ENCODE measurements at places on chromosomes 11 and 22.

DNA sequence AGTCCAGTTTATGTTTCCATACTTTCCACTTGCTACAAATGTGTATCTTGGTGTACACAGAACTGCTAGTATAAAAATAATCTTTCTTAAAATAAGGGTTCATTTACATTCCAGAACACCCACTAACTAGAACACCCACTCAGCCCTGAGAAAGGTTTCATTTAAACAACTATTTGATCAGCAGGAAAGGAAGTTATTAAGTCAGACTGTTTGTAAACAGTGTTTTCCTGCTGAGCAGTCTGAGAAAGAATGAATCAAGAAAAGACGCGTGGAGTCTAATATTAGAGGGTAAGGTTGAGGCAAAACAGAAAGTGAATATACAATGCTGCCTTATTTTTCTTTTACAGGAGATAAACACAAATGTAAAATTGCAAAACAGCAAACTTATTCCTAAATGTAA is 32.7 kb downstream of the NARS2 start:
- no peak for DNase-seq

- DNase-seq, result no peak
These were observed 535.8 kb downstream of the TBC1D22A start for GRCh38 chr22:47298017-47298785.

DNA sequence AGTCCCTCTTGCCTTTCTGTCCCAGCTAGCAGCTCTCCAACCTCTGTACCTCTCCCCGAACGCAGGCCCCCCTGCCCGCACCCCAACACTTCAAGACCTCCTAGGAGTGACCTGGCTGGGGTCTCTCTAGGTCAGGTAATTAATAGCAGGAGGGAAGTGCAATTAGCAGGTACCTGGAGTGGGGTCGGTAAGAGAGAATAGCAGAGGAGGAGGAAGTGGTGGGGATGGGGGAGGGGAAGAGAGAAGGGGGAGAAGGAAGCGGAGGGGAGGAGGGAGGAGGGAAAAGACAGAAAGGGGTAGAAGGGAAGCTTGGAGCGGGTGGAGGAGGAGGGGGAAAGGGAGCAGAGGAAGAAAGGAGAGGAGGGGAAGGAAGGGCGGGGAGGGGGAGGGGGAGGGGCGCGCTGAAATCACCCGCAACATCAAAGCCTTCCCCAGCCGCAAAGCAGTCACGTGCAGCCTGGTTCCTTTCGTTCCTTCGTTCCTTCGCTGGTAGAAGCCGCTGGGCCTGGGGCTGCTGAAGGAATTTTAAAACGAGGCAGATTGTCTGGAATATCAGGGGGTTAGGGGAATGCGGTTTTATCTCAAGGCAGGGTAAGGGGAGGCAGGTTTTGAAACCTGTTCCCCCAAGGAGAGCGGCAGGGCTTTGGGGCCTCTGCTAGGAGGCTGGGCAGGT is 29.3 kb upstream of the TCF20 start:
- DNase-seq, result no peak

DNA sequence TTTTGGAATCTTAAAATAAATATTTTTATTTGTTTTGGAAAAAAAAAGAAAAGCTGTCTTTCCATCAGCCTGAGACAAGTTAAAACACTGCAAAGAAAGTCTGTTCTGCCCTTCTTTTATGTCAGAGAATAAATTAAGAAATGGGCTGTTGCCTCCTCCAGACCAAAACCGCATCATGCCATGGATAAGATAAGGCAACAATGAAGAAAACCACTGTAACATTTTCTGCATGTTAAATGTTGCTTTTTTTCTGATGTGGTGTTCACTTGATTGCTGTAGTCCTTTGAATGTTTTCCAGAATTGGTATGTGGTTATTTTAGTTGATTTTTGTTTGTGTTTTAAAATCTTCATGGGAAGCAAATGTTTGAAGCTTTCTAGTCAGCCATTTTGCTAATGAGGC is 319.2 kb upstream of the CNTN5 start:
- no peak for DNase-seq

DNA sequence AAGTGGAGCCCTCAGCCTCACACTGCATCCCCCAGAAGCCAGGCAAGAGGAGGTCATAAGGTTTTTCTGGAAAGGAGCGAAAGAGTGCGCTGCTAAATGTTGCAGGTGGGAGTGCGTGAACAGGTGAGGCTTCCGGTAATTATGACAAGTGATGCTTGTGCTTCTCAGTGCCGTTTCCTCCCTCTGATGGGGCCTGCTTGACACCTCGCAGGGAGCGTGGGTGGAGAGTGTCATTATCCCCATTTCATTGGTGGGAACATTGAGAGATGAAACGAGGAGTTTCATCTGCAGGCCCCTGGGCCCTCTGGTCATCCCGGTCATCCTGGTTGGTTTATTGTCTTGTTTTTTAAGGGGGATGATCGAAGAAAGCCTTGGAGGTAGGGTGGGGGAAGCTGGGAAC is 57.5 kb downstream of the BCR start:
- DNase-seq, result no peak

- no peak for DNase-seq
These were observed 207.0 kb downstream of the DDX10 start for GRCh38 chr11:108871867-108872266.

GRCh38 chr11:44729063-44729462 is 2.3 kb downstream of the TSPAN18 start:
- DNase-seq, result no peak

DNA sequence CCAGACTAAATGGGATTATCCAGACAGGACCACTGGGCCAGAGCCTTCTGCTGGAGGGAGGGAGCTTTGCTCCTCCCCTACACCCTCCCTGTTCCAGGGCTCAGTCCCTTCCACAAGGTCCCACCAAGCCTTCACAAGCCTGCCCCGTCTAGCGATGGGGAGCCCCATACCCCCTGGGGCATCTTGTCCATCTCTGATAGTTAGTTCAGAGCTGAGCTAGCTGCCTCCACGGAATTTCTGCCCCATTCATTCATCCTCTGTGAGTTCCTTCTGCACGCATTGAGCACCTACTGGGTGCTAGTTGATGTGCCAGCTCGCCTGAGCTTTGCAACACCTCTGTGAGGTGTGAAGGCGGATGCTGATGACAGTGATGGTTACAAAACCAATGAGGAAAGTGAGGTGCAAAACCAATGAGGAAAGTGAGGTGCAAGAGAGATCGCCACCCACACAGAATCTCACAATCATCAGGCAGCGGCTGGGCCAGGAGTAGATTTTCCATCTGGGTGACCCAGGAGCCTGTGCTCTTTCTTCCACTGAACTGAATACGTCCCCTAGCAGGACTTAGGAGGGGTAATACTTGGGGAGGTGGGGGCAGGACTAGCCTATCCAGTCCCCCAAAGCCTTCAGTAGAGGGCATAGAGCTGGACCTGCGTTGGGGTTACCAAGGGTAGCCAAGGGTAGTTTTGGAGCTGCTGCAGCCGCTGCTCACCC is 21.5 kb upstream of the CBX7 start:
- DNase-seq, result no peak

DNA sequence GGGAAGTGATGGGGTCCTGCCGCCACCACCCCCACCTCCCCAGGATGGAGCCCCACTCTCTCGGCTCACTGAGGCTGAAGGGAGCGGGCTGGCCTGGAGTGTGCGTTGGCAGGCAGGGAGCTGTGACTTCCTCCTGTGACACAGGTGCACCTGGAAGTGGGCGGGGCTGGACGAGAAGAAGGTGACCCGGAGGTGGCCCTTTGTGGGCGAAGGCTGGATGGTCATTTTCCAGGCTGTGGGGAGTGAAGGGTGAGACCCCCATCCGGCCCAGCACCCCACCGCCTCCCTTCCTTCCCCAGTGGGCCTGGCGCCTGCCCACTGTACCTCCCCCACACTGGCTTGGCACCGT is 15.3 kb downstream of the IL17REL start:
- no peak for DNase-seq

DNA sequence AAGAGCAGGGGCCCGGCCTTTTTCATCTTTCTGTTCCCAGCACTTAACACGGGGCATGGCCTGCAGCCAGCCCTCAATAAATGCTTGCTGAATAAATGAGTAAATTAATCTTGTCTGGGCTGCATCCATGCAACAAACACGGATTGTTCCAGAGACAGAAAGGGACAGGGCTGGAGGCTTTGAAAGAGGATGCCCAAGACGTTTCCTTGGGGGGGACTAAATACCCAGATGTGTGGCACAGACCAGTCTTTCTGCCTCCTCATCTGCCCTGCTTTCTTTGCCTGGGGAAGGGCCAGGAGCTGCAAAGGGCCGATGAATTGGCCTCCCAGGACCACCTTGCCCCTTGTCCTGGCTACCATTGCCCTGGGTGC is 40.4 kb downstream of the SHISAL1 start:
- DNase-seq, result no peak

DNA sequence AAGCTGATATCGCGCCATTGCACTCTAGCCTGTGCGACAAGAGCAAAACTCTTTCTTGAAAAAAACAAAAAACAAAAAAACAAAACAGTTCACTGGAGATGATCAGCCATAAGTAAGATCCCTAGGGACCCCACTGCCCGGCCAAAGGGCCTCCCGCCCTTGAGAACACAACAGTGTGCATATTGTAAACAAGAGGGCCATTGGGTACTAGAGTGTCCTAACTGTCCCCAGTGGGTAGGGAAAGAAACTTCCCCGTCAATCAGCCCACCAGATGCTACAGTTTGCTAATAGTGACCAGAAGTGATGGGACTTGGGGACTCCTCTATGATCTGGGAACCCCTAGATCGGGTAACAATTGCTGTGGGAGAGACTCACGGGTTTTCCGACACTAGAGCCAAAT is 3.7 kb upstream of the ACY3 start:
- DNase-seq, result no peak

GRCh38 chr22:42711281-42711731 is 9.4 kb downstream of the A4GALT start:
- DNase-seq, result peak; percentile 30

- no peak for DNase-seq
These were observed 55.5 kb downstream of the IGSF9B start for GRCh38 chr11:133901316-133901715.

GRCh38 chr11:110158317-110159200 is 65.4 kb downstream of the ZC3H12C start:
- DNase-seq, result no peak

GRCh38 chr22:17366830-17367229 is 2.4 kb upstream of the CECR2 start:
- DNase-seq, result no peak

GRCh38 chr22:45254789-45255278 is 14.1 kb upstream of the KIAA0930 start:
- DNase-seq, result peak; percentile 61

DNA sequence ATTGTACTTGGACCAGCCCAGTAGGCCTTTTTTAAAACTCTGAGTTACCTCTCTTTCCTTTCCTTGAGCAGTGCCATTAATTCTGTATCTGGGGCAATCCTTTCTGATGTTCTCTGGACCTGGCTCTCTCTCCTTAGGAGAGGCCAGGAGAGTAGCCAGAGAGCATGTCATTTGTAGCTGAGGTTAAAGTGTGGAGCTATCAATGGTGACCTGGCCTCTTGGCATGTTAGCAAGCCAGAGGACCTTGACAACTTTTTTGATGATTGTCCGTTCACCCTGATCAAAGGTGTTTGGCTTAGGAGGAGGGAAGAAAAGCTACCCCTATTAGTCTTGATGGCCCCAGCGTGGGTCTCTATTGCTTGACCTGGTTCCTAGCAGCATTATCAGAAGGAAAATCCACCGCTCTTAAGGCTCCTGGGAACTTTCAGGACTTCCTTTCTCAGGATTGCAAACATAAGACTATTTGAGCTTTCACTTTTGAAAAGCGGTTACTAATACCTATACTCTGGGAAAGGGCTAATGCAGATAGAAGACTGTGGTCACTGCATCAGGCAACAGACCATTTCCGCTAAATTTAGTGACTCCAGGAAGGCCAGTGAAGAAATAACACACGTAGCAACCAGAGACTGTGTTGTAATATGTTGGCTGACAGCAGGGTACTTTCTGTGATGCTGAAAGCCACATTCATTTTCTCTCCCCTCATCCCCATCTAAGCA is 18.2 kb downstream of the LIMK2 start:
- DNase-seq, result no peak

- no peak for DNase-seq
These were observed 48.6 kb downstream of the ZNRF3 start for GRCh38 chr22:28931844-28932567.

- DNase-seq, result peak; percentile 23
These were observed 1114.2 kb upstream of the RAG2 start for GRCh38 chr11:37712251-37712650.

DNA sequence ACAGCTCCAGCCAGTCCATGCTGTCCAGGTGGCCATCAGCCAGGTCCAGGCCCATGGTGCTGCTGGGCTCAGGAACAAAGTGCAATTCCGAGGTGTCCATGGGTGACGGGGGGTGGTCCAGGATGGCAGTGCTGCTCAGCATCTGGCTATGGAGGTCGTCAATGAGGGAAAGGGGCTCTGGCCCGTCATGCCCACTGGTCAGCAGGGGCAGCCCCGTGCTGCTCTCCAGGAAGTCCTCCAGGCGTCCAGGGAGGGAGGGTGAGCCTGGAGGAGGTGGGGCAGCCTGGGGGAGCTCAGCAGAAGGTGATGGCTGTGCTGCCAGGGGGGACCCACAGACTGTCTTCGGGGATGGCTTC is 41.1 kb downstream of the SGSM3 start:
- DNase-seq, result no peak

DNA sequence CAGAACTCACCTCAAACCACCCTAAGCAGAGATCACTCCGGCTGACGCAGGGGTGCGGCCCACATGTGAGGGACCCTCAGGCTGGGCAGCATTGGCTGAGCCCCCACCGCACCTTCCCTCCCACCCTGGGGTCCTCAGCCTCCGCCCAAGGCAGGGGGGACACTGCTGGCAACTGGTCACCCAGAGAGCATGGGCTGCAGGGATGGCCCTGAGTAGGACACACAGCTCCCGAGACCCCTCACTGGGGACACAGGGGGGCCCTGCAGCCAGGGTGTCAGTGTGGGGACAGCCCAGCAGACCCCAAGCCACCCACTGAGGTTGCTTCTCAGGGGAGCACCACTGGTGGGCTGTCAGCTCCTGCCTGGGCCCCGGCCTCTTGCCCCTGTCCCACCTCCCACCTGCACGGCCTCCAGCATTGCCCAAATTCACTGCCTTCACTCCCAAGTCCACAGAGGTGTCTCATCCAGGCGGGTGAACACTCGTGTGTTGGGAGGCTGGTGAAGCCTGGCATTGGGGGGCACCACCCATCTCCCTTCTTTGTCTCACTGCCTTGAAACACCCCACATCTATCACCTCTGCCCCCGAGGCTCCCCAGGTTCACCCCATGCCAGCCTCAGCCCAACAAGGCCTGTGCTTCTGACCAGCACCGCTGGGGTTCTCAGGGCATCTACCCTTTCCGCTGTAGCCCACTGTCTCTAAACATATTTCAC is 4.7 kb downstream of the C11orf21 start:
- DNase-seq, result no peak

All from fibroblast of skin of back (primary cell).